ENCODE measurements at places on chromosomes 16 and 17.

DNA sequence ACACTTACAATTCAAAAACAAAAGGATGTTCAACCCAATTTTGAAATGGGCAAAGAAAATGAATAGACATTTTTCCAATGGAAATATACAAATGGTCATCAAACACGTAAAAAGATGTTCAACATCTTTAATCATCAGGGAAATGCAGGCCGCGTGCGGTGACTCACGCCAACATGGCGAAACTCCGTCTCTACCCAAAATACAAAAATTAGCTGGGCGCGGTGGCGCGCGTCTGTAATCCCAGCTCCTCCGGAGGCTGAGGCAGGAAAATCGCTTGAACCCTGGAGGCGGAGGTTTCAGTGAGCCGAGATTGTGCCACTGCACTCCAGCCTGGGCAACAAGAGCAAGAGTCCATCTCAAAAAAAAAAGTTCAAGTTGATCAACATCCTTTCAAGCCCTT, 1.8 kb upstream of the CLUAP1 start:
- no peak for DNase-seq

DNA sequence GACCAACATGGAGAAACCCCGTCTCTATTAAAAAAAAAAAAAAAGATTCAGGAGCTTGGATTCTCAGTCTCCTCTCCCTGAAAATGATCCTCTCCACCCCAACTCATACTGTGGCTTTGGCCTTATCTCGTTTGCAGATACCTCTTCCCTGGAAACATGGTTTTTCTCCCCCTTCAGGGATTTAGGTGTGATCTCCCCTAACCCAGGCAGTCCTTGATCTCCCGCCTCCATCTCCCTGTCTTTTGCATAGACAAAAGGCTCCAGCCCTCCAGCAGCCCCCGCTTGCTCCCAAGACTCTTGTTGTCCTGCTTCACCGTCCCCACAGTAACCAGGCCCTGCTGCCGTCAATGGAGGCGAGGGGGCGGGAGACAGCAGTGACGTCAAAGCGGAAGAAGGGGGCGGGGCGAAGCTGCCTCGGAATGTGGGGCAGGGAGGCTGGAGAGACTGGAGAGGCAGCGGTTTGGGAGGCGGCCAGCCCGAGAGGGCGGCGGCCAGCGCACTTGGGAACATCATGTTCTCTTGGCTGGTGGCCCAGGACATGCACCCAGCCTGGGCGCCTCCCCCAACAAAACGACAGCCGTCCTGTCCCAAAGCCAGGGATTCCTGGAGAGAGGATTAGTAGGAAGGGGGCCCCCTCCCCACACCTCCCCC, 1.9 kb upstream of the PER1 start:
- DNase-seq: peak; percentile 34

- DNase-seq: no peak
These were observed 38.5 kb downstream of the CHD9 start for GRCh38 chr16:53093162-53093744.

DNA sequence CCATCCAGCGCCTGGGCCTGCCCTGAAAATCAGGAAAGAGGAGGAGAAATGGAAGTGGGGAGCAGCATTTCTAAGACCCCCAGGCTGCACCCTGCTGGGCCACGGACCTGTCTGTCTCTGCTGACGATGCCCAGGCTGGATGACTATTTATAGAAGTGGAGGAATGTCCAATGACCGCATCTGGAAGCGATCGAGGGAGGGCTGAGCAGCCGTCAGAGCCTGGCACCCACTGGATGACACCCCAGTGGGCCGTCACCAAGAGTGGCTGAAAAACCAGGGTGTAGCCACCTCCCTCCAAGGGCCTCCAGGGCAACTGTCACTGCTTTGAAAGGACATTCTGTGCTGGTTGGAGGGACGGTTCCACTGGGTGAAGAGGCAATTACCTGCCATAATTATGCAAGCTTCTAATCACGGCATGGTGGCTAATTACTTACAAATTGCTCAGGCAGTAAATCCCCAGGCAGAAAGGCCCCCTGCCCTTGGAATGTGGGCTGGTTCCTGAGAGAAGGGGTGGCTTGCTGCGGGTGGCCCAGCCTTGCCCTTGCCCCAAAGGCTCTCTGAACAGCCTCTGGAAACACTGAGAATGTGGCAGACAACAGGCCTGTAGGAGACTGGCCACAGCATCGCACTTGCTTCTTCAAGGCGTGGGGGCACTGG, 332.1 kb downstream of the C16orf95 start:
- no peak for DNase-seq

DNA sequence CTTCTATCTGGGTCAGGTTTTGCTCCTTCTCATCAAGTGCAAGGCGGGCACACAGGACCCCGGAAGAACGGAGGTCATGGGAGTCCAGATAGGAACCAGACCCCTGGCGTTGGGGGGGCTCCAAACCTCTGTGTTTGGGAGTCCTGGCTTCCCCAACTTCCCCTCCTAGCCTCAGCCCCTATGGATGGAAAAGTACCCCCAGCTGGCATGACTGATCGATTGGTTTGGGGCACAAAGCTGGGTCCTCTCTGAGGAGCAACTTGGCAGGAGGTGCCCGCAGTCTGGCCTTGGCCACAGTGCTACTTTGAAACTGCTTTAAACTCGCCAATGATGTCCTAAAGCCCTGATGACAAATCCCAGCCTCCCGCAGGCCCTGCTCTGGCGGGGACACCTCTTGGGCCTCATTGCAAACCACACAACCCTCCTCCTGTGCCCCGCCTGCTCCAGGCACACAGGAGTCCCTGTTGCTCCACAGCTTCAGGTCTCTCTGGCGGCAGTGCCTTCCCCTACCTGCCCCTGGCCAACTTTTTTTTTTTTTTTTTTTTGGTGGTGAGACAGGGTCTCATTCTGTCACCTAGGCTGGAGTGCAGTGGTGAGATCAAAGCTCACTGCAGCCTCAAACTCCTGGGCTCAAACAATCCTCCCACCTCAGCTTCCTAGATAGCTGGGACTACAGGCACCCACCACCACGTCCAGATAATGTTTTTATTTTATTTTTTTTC, 38.0 kb upstream of the SNN start:
- DNase-seq: no peak

DNA sequence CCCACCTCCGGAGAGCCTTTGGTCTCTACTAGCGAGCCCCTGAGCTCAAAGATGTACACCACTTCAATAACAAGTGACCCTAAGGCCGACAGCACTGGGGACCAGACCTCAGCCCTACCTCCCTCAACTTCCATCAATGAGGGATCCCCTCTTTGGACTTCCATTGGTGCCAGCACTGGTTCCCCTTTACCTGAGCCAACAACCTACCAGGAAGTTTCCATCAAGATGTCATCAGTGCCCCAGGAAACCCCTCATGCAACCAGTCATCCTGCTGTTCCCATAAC, 702 bp downstream of the SPN start:
- DNase-seq: no peak

- DNase-seq: no peak
These were observed 795 bp upstream of the PIRT start for GRCh38 chr17:10838682-10839081.

All from COR-L47 (cell line).